Fibroblast of the aortic adventitia (primary cell): ENCODE measurements at places on chromosomes 1 and 21. TPM values are rescaled to one million over a fixed set of nuclear protein-coding genes. Genes with fewer than 3 reads are reported as not detected.

C1orf210 gene
- not detected in 2 replicates for total RNA-seq

NPHS2 gene
- total RNA-seq = not detected in 2 replicates

EDARADD gene
- total RNA-seq = not detected in 2 replicates

GPR89A gene
- total RNA-seq = 32.7 and 37.7 TPM in 2 replicates

S100A7 gene
- total RNA-seq = not detected in 2 replicates

CR1 gene
- total RNA-seq = not detected in 2 replicates

IRF2BP2 gene
- total RNA-seq = 62.9 and 79.4 TPM in 2 replicates

RCSD1 gene
- 0.57 TPM in 1 of 2 replicates, not detected in the other for total RNA-seq
